ENCODE measurements at places on chromosomes 16 and 17.

GRCh38 chr16:68360956-68361355 is 50.1 kb downstream of the PRMT7 start:
- DNase-seq, result no peak

- no peak for DNase-seq
Observed at GRCh38 chr17:21549107-21549687, 143.1 kb upstream of the KCNJ18 start.

GRCh38 chr17:72264682-72265405 is 144.0 kb downstream of the SOX9 start:
- no peak for DNase-seq

DNA sequence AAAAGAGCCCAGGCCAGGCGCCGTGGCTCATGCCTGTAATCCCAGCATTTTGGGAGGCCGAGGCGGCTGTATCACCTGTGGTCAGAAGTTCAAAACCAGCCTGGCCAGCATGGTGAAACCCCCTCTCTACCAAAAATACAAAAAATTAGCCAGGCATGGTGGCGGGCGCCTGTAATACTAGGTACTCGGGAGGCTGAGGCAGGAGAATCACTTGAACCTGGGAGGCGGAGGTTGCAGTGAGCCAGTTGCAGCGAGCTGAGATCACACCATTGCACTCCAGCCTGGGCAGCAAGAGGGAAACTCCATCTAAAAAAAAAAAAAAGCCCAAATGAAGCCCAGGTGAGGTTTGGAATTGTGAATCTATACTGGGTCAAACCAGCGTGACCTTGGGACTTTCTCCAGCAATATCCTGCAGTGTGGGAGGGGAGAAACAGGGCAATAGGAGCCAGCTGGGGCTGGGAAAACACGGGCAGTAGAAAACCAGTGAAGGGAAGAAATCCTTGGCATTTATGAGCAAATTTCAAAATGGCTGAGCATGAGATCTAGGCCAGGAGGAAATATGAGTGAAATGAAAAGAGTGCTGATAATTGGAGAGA is 8.2 kb upstream of the DHX8 start:
- DNase-seq, result no peak

- DNase-seq, result no peak
Observed at GRCh38 chr17:78449983-78450595, 71.6 kb downstream of the PGS1 start.

DNA sequence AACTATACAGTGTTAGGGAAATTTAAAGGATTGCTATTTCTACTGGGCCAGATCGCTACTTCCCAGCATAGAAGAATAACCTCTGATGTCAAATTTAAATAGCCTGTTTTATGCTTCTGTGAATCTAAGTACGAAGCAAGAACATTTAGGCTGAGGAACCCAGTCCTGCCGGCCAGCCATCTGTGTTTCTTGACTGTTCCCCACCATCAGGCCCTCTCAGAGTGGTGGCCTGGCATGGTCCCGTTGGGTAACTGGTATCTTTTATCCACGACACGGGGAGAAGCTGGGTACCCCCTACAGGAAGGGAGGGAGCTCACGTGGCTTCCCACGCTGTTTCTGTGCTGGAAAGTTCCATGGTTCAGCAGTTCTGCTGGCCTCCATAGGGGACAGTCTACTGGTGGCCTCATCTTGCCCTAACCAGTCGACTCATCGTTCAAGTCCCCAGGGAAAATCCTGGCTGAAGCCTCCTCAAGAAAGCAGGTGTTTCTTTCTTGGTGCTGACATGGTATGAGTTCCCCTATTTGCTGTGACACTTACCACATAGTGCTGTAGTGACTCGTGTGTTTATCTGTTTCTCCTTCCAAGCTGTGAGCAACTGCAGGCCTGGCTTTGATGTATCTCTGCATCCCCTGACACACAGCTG is 201.7 kb upstream of the NLRP1 start:
- DNase-seq, result no peak

GRCh38 chr17:55990332-55991006 is 162.8 kb upstream of the ANKFN1 start:
- DNase-seq, result no peak

GRCh38 chr16:9053006-9053601 is 38.3 kb upstream of the HAPSTR1 start:
- DNase-seq, result peak; percentile 92

DNA sequence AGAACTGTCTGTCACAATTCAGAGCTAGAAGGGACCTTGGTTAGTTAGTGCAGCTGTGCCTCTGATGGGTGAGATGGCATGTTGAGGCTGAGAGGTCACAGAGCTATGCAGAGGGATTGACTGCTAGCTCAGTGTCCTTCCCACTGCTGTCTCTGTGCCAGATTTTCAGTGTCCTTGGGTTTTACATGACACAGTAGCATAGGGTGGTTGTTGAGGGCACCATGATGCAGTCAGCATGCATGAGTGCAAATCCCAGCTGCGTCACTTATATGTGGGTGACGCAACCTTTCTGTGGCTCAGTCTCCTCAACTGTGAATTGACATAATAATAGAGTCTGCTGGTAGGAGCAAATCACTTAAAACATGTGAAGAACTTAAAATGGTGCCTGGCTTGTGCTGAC is 2.7 kb downstream of the MT1A start:
- DNase-seq, result no peak

DNA sequence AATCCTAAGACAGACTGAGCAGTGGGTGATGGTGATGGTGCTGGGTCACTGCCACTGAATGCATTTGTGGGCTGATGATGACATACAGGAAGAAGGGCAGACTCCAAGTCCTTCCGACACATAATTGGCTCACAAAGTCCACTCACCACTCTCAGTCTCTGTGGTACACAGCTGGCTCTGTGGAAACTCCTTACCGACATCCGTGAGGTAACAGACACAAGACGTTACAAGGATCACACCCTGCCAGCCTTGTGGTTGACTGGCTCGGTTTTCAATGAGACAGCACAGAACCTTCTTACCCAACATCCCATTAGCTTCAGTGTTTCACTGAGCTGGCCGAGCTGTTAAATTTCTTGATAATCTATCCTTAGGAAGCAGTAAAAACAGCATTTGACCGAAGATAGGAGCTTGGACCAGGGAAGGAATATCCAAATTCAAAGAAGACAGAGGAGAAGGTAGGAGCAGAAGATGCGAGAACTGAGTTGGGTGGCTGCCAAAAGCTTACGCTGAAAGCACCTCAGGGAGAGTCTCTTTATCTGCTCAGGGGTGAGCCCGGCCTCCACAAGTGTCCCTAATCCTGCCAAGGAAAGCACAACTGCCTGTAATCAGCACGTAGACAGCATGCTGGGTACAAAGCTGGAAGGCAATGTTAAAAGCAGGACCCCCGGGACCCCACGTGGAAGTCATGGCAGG is 5.5 kb upstream of the MXRA7 start:
- DNase-seq, result no peak

DNA sequence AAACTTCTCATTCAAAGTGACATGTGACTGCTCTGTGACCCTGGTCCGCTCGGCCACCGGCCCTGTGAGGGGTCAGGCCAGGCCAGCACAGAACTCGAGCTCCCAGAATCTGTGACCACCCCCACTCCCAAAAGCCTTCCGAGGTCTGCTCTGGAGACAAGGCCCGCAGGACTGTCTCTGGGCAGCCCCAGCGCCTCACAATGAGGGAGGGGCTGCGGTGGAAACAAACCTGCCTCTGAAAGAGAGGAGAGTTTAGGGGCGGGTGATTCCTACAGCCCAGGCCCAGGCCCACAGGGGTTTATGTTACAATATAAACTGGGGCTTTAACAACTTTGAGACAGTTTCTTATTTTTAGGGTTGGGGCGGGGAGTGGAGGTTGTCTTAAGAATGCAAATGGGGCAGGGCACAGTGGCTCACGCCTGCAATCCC is 19.9 kb downstream of the IGFBP4 start:
- DNase-seq, result peak; percentile 34

DNA sequence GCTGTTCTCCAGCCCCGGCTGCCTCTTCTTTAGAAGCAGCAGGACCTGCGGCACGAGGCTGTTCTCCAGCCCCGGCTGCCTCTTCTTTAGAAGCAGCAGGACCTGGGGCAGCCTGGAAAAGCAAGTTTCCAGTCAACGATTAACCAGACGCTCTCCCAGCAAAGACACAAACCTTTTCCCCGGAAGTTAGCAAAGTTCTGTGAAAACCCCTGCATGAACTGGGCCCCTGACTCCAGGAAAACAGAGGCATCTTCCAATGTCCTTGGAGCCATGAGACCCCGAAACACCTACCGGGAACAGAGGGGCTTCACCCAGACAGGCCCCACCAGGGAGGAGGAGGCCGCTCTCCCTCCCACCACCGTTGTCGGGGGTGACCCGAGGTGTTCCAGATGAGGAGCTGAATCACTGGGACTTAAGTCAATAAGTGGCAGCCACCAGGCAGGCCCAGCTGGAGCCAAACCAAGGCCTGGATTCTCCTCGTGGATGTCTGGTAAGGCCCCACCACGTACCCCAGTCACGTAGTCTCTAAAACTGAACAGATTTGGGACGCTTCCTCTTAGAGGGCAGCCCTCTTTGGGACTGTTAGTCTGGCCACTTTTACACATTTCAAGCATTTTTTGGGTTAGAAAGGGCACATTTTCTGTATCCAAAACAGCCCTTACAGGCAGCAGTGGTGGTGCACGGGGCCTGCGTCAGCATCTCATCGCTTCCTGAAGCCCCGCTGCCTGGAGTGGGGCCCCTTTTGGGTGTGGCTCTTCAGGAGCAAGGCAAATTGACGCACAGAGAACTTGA is at the start of gene RPH3AL:
RPH3AL (minus strand) TSS at position 387 of the 792 bp plus-strand sequence. CDS start 25,264 bp downstream, outside the sequence.
- peak; percentile 93 for DNase-seq

- no peak for DNase-seq
Observed at GRCh38 chr16:23104032-23104955, 45.0 kb downstream of the USP31 start.

DNA sequence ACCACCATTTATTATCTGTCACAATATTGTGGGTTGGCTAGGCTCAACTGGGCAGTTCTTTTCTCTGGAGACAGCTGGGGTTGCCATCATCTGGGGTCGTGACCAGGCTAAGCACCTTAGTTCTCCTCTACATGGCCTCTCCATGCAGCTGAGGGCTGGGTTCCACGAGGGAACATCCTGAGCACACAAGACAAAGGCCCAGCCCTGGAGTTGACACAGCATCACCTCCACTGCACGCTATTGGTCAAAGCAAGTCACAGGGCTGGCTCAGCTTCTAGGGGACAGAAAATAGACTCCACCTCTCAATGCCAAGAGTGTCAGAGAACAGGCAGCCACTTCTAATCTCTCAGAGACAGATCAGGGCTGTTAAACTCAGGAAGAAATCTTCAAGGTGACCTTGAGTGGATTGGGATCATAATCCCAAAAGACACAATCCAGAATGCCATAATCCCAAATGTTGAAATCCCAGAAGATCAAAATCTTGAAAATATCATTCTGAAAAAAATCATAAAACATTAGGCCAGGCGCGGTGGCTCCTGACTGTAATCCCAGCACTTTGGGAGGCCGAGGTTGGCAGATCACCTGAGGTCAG is 13.0 kb upstream of the USP10 start:
- DNase-seq, result no peak

DNA sequence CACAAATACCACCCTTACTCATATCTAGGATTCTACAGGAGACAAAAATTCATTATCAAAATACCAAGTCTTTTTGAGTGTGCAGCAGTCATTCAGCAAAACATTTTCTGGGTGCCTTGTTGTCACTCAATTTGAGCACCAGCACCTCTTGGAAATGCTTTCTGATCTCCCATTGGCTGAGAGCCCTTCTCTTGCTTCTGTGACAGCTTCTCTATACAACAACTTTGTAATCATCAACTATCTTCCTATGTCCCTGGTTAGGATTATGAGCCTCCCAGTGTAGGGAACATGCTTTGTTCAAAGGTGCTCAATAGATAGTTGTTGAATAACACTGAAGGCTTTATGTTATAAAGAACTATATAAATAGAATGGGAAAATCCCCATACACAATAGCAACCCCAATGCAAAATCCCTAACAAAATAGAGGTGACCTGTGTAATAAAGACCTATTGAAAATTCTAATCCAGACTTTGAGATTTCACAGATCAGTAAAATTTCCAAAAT is 10.3 kb upstream of the RAB11FIP4 start:
- DNase-seq, result no peak

DNA sequence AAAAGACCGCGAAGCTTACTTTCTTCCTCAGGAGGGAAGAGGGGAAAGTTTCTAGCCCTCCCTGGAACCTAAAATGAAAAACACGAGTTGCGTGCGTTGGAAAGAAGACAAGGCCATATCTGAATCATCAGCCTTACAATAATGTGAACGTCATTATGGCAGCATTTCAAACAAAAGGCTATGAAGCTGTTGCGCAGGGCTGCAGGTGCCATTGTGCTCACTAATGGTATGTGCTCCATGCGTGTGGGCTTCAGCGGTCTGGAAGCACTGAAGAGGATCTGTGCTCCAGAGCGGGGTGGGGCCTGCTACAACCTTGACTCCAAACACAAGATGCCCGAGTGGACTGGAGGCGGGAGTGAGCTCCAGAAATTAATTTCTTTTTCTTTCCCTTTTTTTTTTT is 12.1 kb upstream of the CYB5B start:
- no peak for DNase-seq

- peak; percentile 13 for DNase-seq
Observed at GRCh38 chr16:51152691-51153576, 1.9 kb upstream of the SALL1 start.

DNA sequence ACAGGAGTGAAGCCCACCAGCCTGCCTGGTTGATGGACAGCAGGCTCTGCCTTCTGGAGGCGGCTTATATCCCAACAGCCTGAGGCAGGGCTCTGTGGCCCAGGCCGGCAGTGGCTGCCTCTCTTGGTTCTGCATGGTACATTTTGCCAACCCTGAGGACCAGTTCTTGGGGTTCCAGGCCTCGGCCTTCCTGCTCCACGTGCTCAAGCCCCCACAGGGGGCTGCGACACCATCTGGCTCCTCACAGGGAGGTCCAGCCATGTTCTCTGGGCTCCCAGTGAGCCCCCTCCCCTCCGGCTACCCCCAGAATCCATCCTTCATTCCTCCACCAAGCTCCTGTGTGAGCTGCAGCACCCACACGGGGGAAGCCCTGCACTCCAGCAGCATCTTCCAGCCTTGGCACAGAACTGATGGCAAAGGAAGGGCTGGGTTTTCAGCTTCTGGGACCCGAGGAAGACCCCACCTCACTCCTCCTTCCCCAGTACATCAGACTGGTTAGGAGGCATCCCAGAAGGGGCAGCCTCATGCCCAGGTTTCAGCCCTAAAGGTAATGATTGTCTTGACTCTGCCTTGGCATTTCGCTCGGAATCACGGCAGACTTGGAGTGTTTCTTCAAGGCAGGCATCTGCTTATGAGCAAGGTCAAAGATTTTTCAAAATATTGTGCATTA is 231.2 kb downstream of the CPPED1 start:
- DNase-seq, result no peak

DNA sequence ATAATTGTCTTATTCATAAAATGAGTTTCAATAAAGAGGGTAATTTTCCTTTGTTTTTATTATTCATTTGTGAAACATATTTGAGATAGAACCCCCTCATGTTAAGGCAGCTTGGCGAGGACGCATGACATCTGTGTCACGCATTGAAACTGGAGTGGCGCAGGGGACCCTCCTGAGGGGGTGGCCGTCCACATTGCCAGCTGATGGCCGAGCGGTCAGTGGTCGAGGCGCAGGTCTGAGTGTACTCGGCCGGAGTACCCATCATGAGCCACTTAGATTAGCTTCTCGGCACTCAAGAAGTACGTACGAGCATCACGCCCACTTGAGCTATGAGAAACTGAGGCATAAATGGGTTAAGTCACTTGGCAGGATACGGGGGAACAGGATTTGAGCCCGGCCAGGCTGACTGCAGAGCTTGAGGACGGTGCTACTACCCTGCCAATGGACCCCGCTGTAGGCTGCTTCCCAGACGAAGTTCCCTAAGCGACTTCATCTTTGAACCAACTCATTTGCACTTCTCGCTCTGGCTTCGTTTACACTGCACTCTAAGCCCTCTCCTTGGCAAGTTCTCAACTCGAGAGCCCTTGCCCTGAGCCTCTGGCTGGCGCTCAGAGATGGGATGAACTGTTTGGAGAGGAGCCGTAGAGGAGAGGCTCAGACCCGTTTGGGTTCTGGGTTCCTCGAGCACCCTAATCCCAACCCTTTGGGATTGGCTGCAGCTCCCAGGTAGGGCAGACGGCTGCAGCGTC is 91.8 kb downstream of the SDK2 start:
- DNase-seq, result no peak

All from SK-N-DZ (cell line).